ENCODE measurements at places on chromosomes 5 and 9. TPM values are rescaled to one million over a fixed set of nuclear protein-coding genes. Genes with fewer than 3 reads are reported as not detected.

GRCh38 chr5:73638344-73639095 lies 12.5 kb downstream of the ARHGEF28 start:
- H3K27ac ChIP-seq = no peak overlapping the region
- no peaks in the 10 kb centered on the region for H3K27me3 ChIP-seq
- no peak overlapping the region for H3K4me3 ChIP-seq
- no peaks in the 10 kb centered on the region for H3K36me3 ChIP-seq
- no peaks in the 10 kb centered on the region for H3K4me1 ChIP-seq

GRCh38 chr5:109701792-109702191 lies 12.1 kb downstream of the MAN2A1 start:
- peaks cover 91% of the 10 kb centered on the region for H3K4me1 ChIP-seq
- no peak overlapping the region for H3K4me3 ChIP-seq
- H3K36me3 ChIP-seq = no peaks in the 10 kb centered on the region
- no peaks in the 10 kb centered on the region for H3K27me3 ChIP-seq

- no peak for DNase-seq
- peak overlapping the region; percentile 89 for H3K27ac ChIP-seq
- peak overlapping the region; percentile 75 for H3K4me3 ChIP-seq
- H3K27me3 ChIP-seq = no peaks in the 10 kb centered on the region
Measured at GRCh38 chr5:159262472-159262858, 625 bp upstream of the UBLCP1 start.

DNA sequence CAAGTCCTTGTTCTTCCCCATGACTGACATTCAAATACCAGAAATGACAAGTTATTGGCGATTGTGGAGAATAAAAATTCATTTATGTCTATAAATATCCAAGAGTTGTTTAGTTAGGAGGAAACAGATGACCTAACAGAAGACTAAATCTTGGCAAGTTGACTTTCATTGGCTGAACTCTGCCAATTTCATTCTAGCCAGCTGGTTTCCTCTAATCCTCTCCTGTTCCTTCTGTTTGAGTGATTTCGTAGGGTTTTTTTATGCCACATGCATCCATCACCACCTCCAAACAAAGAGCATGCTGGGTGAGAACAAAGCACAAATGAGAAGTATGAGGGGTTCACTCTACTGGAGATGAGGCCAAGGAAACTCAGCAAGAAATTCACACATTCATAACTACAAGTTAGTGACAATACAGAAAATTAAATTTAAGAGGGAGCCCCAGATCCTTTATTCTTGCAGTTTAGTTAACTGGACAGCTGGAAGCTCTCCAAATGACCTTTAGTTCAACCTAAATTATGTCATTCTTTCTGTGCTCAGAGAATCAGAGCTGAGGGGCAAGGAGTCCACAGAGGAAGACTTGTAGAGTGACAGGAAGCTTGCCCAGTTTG lies 932.0 kb downstream of the TLE4 start:
- no peak overlapping the region for H3K4me3 ChIP-seq
- H3K27me3 ChIP-seq = no peaks in the 10 kb centered on the region
- no peak overlapping the region for H3K27ac ChIP-seq
- H3K4me1 ChIP-seq = no peaks in the 10 kb centered on the region

DNA sequence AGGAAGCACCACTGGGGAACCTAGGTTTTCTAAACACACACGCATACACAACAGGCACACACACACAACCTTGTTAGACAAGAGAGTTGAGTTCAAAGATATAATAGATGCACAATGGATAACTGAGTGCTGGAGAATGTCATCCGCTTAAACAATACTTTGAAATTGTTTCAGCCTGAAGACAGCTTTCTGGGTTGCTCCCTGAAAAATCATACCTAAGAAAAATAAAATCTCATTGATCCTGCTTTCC lies 126.1 kb downstream of the TMEM161B start:
- peak overlapping the region; percentile 25 for H3K4me3 ChIP-seq
- H3K36me3 ChIP-seq = no peaks in the 10 kb centered on the region
- DNase-seq = no peak
- H3K4me1 ChIP-seq = peaks cover 39% of the 10 kb centered on the region

GRCh38 chr5:131994090-131994489 lies 17.4 kb downstream of the ACSL6 start:
- peaks cover 32% of the 10 kb centered on the region for H3K4me1 ChIP-seq
- H3K36me3 ChIP-seq = no peaks in the 10 kb centered on the region
- no peak for DNase-seq
- no peak overlapping the region for H3K4me3 ChIP-seq
- no peak overlapping the region for H3K27ac ChIP-seq
- H3K27me3 ChIP-seq = no peaks in the 10 kb centered on the region

DNA sequence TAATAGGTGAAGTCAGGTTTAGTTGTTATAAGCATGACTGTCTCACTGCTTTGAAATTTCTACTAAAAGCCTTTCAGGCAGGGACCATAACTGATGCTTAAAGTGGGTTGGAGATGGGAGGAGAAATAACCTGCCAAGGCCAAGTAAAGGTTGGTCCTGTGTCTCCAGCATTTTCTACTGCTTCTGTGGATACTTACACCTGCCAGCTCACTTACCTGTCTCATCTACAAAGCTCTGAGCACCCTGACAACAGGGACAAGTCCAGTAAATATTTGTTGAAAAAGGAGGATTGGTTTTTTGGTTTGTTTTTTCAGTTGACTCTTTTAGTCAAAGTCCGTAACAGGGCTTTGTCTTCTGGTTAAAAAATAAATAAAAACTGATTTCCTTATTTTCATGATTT lies 38.6 kb downstream of the GRAMD2B start:
- no peak for DNase-seq
- H3K4me3 ChIP-seq = no peak overlapping the region
- H3K36me3 ChIP-seq = no peaks in the 10 kb centered on the region
- H3K27me3 ChIP-seq = no peaks in the 10 kb centered on the region

GRCh38 chr5:140239939-140240700 lies 62.8 kb downstream of the PFDN1 start:
- H3K4me3 ChIP-seq = no peak overlapping the region
- peaks cover 3% of the 10 kb centered on the region for H3K36me3 ChIP-seq

DNA sequence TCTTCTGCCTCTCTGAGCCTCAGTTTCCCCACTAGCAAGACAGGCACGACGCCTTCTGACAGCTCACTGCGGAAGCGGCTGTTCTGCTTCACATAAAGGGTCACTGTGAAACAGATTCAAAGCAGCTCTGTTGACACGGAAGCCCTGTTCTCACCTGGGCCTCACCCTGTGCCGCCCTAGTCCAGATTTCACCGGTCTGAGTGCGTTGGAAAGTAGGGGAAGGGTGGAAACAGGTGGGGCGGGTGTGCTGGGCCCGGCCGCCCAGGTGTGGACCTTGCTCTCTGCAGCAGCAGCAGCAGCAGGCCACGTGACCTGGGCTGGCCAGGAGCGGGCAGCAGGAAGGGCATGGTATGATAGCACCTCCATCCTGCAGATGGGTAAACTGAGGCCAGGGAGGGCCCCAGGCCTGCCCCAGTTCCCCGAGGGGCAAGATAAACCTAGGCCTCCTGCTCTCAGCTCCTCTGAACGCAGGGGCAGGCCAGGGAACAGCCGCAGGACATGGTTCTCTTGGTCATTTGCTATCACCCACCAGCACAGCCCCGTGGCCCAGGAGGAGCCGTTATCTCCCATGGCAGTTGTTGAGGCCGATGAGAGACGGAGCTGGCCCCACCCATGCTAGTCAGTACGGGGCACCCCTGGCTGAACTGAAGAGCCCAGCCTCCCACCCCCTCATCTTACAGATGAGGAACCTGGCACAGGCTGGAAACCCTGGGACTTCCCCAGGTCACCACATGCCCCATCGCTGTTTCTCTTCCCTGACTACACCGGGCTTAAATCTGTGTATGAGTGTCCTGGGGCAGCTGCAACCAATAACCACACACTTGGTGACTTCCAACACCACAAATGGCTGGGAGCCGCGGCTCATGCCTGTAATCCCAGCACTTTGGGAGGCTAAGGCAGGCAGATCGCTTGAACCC lies 12.1 kb downstream of the PTGES2 start:
- no peak overlapping the region for H3K27ac ChIP-seq
- no peak for DNase-seq
- H3K4me1 ChIP-seq = peaks cover 6% of the 10 kb centered on the region
- no peaks in the 10 kb centered on the region for H3K27me3 ChIP-seq
- no peak overlapping the region for H3K4me3 ChIP-seq
- no peaks in the 10 kb centered on the region for H3K36me3 ChIP-seq

DNA sequence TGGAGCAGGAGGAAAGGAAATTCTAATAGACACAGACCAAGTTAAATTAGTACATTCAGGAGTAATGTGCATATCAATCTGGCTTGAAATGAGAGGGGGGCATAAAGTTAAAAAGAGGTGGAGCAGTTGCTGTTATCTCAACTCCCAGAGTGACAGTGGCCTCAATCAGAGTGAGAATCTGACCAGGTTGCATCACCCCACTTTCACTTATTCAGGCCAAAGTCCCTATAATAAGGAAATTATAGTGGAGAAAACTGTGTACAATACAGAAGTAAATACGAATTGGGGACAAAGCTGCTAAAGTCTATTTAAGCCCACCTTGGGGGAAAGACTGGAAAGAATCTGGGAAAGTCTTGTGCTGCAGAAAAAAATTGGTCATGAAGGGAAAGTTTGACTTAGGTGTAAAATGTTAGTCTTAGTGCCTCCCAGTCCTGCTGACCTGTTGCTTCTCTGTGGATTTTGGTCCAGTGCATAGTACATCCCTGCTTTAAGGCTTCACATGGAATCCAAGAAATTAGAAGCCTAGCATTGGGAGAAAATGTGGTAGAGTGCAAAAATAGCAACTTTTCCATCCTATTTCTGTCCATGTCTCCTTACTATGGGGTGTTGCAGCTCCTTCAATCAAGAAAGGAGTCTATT lies 27.9 kb downstream of the MROH2B start:
- H3K36me3 ChIP-seq = no peaks in the 10 kb centered on the region
- no peak overlapping the region for H3K4me3 ChIP-seq
- DNase-seq = no peak

DNA sequence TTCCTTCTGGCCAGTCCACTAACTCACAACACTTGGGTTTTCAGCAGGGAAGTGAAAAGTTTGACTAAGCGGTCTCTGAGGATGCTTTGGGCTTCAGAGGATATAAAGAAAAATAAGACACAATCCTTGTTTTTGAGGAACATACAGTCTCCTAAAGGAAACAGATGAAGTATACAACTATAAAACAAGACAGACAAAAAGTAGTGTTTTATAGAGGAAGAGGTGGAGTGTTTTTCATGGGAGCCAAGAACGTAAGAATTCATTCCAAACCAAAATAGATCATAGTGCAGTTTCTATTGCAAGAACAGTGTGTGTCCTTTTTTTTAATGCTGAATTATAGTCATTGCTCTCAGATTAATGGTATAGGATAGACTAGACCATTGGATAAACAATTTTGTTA lies 586.9 kb upstream of the BRINP1 start:
- H3K4me1 ChIP-seq = no peaks in the 10 kb centered on the region
- no peak overlapping the region for H3K4me3 ChIP-seq
- no peaks in the 10 kb centered on the region for H3K27me3 ChIP-seq

- no peaks in the 10 kb centered on the region for H3K27me3 ChIP-seq
- H3K27ac ChIP-seq = no peak overlapping the region
- H3K4me3 ChIP-seq = no peak overlapping the region
- no peaks in the 10 kb centered on the region for H3K36me3 ChIP-seq
- H3K4me1 ChIP-seq = no peaks in the 10 kb centered on the region
Measured at GRCh38 chr5:65244031-65244430, 237.7 kb downstream of the ADAMTS6 start.

GRCh38 chr5:66744040-66744439 lies 147.8 kb downstream of the MAST4 start:
- no peaks in the 10 kb centered on the region for H3K4me1 ChIP-seq
- no peaks in the 10 kb centered on the region for H3K27me3 ChIP-seq
- no peak overlapping the region for H3K27ac ChIP-seq
- no peak for DNase-seq
- no peak overlapping the region for H3K4me3 ChIP-seq
- no peaks in the 10 kb centered on the region for H3K36me3 ChIP-seq

DNA sequence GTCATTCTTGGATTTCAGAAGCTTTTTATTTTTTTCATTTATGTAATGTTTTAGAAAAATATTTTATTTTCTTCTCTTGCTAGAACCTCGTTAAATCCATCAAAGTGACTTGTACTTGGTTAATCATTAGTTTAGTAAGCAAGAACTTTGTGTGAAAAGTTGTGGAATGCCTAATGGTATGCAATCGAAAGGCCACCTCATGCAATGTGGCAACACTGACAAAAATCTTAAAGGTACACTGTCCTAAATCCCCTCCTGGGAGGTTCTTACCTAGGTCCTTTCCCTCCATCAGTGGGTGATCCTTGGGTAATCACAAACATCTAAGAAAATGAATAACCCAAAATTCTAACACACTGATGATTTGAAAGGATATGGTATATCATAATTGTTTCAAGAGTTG lies 304.2 kb downstream of the DNAH5 start:
- DNase-seq = no peak
- no peak overlapping the region for H3K4me3 ChIP-seq
- no peaks in the 10 kb centered on the region for H3K36me3 ChIP-seq
- no peaks in the 10 kb centered on the region for H3K27me3 ChIP-seq
- H3K4me1 ChIP-seq = no peaks in the 10 kb centered on the region

DNA sequence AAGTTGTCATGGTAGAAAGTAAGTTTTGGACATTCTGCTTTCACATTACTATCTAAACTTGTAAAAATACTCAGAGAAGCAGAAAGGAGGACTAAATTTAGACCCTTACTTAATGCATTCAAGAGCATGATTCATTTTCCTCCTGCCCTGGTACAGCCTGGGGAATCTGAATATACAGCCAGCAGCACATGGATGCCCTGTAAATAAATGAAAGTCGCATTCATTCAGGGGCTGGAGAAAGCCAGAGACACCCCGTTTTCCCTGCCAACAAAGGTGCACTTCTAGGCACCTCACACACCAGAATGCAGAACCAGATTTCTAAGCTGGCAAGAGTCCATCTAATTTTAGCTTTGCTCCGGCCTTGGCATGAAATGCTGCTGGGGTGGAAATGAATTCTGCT lies 172.7 kb upstream of the KLF9 start:
- H3K4me3 ChIP-seq = no peak overlapping the region
- no peaks in the 10 kb centered on the region for H3K27me3 ChIP-seq
- H3K36me3 ChIP-seq = no peaks in the 10 kb centered on the region
- H3K27ac ChIP-seq = no peak overlapping the region
- no peaks in the 10 kb centered on the region for H3K4me1 ChIP-seq

DNA sequence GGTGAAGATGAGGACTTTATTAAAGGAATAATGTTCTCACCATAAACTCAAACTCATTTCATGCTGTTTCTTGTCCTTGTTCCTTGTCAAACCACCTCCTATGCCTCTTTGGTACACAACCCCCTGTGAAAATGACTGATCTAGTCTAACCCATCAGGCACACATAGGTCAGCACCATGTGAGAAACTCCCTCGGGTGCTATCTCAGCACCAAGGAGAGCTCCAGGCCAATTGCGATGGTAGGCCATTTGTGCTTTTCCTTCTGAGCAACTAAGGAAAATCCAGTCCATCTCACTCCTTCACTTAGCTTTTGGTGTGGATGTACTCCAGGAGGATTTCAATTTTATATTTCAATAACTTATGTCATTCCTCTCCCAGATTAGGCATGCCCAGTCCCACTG lies 199.8 kb downstream of the ZNF608 start:
- no peak overlapping the region for H3K27ac ChIP-seq
- no peak overlapping the region for H3K4me3 ChIP-seq
- DNase-seq = no peak
- no peaks in the 10 kb centered on the region for H3K4me1 ChIP-seq

Gene FOXI1
- not detected for total RNA-seq

Gene HTR1A
- total RNA-seq = not detected

Gene RORB
- total RNA-seq = not detected

Gene KCNMB1
- not detected for total RNA-seq

Gene CHSY3
- not detected for total RNA-seq

Gene PHF24
- total RNA-seq = not detected

Gene JAK2
- total RNA-seq = 19.9 TPM
